ENCODE measurements at places on chromosomes 13 and 19. TPM values are rescaled to one million over a fixed set of nuclear protein-coding genes. Genes with fewer than 3 reads are reported as not detected.

VSTM2B gene
- not detected for total RNA-seq

SOX21 gene
- total RNA-seq, result not detected

CLASRP gene
- 27.3 TPM for total RNA-seq

OVOL3 gene
- not detected for total RNA-seq

TMEM59L gene
- 6.2 TPM for total RNA-seq

NCR1 gene
- not detected for total RNA-seq

GPR12 gene
- not detected for total RNA-seq

EVI5L gene
- total RNA-seq, result 21.4 TPM

GARIN5A gene
- 1.7 TPM for total RNA-seq

VSTM1 gene
- total RNA-seq, result not detected

PRTN3 gene
- not detected for total RNA-seq

OSCAR gene
- total RNA-seq, result not detected

KASH5 gene
- not detected for total RNA-seq

ZNF285 gene
- 11.0 TPM for total RNA-seq

LRRC8E gene
- 4.1 TPM for total RNA-seq

SSC5D gene
- 81.2 TPM for total RNA-seq

CPB2 gene
- not detected for total RNA-seq

PROZ gene
- total RNA-seq, result not detected

USHBP1 gene
- total RNA-seq, result 0.25 TPM

Measured in cardiac ventricle fibroblast (primary cell).